Stimulated activated CD4-positive, alpha-beta T cell treated with anti-CD3 and anti-CD28 coated beads, TNF-alpha, amount 100 ng/mL, for 4 hours (primary cell): ENCODE measurements at places on chromosomes 4 and X.

GRCh38 chr4:48042979-48043461 is 26.4 kb downstream of the NIPAL1 start:
- no peak for DNase-seq

DNA sequence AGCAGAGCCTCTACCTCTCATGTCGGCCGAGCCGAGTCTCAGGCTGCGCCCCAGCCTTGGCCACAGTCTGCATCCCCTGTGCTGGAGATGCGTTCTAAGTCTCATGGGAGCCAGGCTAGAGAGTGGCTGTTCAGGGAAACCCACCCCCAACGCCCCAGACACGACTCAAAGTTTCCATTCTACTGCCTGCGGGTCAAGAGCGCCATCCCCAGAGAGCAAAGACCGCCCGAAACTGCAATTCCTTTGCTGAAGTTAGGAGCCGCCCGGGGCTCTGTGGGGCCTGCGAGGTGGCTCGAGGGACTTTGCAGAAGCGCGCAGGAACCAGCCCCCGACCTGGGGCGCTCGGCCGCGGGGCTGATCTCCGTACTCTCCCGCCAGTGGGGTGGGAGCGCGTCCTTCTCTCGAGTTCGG is 10.0 kb upstream of the ELF4 start:
- no peak for DNase-seq

- DNase-seq, result no peak
These were observed 96.2 kb upstream of the APOOL start for GRCh38 chrX:84907324-84907968.

DNA sequence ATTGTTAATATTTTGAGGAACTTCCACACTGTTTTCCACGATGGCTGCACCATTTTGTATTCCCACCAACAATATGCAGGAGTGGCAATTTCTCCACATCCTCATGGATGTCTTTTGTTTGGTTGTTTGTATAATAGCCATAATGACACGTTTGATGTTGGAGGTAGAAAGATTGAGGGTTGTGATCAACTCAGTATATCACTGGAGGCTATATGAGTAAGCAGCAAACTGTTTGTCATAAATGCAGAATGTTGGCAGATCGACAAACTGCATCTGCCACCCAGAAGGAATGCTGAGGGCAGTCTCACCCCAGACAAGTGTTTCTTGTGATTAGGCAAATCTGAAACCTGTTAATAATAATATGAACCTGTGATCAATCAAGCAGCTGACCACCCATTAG is 243.9 kb upstream of the WDFY3 start:
- no peak for DNase-seq

DNA sequence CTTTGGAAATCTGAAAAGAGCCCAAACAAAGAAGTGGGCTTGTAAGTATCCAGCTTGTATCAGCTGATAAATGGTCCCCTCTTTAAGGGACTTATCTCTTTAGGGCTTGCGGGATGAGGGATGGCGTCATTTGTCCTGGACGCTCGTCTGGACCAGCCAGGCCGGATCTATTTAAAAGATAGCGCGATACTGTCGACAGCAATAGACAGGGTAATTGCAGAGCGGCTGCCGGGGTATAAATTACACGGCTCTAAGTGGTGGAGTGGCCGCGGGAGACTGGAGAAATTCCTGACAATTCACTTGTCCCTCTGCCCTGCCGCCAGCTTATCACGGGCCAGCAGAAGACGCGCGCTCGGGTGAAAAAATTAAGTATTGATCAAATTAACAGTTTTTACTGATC is 90.7 kb downstream of the FAM53A start:
- DNase-seq, result no peak

- DNase-seq, result no peak
These were observed 75.7 kb downstream of the ASB9 start for GRCh38 chrX:15194146-15194545.
